ENCODE measurements at places on chromosomes 2 and 18.

GRCh38 chr2:32358111-32358482, 1.3 kb downstream of the BIRC6 start:
- no peak for DNase-seq

- no peak for DNase-seq
Measured at GRCh38 chr2:131400849-131401248, 36.9 kb upstream of the RAB6D start.

DNA sequence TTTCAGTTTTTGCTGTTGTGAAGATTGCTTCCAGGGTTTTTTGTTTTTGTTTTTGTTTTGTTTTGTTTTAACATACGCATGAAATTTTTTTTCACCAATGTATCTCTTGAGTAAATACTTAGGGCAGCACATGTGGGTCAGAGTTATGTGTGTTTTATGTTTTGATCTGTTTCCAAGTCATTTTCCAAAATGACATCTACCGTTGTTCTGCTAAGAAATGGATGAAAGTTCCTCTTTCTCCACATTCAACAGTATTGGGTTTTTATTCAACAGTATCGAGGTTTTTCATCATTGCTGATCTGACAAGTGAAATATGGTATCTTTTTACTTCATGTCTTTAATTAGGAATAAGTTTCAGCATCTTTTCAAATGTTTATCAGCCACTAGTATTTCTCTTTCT, 16.7 kb downstream of the RNF144A start:
- DNase-seq, result no peak

- no peak for DNase-seq
Measured at GRCh38 chr2:17309741-17310339, 208.4 kb downstream of the RAD51AP2 start.

DNA sequence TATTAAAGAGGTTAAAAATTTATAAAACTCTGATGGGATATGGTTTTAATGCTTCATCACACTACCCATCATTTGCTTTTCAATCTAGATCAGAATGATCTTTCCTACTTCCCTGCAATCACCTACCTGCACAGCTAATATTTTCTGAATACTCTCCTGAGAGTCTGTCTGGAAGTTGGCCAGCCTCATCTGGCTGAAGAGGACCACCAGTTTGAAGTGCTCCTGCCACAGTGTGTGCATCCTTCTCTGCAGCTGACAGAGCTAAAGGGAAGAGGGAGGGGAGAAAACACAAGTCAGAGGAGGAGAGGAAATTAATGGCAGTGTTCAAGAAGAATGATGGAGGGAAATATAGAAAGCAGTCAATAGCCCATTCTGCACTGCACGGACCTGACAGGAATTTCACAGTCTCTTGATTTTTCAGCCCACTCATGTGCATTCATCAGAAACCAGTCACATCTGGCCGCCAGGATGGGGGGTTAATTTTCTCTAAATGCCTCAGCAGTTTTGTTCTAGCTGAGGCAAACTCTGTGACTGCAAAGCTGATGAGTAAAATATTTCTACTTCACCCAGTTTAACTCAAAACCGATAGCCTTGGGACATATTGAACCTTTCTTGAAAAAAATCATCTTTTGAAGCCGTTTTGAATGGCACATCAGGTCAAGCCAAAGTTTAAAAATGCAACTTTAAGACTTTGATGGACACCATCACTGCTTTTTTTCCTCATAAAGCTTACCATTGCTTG, 201.8 kb upstream of the KLHL14 start:
- DNase-seq, result no peak

DNA sequence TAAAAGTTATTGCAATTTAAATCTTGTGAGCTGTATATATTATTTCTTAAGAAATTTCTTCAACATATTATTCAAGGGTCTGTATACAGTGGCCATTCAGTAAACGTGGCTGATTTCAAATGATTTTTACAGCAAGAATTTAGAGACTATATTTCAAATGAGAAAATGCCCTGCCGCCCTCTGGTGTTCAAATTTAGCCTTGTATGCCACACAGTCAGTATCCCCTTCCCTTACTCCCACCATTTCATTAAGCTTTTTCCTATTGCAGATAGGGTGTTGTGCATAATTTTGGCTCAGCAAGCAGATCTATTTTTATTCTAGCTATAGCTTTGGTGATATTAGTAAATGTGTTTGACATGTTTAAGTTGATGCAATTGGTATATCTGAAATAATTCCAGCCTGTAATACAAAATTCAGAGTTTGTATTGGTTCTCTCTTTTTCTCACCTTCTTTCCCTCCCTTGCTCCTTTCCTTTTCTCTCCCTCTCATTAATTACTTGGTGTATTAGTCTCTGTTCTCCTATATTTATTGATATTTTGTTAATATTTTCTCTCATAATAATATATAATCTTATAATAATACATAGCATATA, 22.8 kb upstream of the SCN7A start:
- DNase-seq, result no peak

GRCh38 chr2:221629468-221629867, 57.4 kb upstream of the EPHA4 start:
- no peak for DNase-seq

DNA sequence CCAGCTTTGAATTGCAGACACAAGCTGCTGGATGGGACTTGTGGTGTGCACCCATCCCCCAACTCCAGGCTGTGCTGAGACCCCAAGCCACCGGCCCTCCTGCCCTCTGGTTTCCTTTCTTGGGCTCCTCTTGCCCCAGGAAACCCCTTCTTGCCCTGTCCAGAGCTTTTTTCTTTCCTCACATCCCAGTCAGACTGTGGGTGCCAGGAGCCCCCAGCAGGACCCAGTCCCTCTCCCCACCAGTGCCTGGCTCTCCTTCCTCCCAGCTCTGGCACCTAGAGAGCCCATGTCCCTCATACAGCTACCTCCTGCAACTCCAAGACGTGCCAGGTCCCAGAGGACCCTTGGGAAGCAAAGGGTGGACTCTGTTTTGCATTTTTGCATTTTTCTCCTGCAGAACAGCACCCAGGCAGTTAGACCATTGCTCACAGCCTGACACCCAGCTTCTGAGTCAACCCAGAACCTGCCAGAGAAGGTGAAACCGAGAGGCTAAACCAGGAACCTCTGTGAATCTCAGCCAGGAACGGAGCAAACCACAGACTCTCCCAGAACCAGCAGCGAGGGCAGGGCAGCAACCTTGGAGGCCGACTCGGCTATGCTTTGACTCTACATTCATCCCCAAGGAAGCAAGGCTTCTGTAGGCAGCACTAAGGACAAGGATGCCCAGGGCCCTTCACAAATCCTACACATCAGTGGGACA, 221.1 kb downstream of the ANAPC1 start:
- no peak for DNase-seq

DNA sequence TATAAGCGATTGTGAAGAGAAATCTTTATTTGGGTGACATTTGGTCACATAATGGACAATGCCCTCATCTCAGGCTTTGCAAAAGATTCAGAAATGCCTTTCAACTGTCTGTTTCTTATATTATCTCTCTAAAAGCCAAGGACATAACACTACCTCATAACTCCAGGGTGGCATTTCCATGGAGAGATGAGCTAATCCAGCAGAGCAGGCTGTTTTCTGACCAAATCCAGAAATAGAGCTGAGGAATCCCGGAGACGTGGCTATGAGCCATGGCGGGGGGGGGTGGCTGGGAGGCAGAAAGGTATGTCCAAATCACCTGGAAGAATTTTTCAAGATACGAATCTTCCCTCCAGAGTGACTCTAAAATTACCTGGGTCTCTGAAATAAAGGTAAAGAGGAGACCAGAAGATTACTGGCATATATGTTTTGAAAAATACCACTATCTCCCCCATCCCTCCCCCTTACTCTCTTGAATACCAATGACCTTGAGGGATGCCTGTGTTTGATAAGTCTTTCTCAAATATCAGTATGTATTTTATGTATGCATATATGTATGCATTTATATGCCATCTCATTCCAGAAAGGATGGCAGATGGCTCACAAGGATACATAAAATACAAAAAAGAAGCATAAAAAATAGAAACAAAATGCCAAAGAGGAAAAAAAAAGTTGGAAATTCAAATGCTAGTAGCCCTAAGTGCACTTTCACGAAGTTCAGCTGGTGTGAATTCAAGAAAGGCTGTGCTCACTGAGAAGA, 296.0 kb upstream of the MGAT5 start:
- no peak for DNase-seq

DNA sequence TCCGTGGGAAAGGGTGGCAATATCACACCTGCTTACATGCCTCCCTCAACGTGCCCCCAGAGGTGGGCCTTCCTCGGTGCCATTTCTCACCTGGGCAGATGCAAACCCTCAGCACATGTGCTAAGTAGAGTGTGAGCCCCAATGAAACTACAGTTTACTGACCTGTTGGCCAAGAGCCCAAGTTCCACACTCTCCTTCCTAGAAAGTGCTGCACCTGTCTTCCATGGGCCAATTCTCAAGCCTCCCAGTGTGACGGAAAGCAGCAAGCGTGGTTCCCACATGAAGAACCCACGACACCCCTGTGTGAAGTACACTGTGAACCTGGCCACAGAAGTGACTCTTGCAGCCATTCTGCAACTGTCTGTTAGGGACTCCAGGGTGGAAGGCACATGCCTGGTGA, 73.7 kb downstream of the UXS1 start:
- DNase-seq, result no peak

GRCh38 chr2:171389325-171389724, 44.5 kb downstream of the METTL8 start:
- DNase-seq, result no peak

DNA sequence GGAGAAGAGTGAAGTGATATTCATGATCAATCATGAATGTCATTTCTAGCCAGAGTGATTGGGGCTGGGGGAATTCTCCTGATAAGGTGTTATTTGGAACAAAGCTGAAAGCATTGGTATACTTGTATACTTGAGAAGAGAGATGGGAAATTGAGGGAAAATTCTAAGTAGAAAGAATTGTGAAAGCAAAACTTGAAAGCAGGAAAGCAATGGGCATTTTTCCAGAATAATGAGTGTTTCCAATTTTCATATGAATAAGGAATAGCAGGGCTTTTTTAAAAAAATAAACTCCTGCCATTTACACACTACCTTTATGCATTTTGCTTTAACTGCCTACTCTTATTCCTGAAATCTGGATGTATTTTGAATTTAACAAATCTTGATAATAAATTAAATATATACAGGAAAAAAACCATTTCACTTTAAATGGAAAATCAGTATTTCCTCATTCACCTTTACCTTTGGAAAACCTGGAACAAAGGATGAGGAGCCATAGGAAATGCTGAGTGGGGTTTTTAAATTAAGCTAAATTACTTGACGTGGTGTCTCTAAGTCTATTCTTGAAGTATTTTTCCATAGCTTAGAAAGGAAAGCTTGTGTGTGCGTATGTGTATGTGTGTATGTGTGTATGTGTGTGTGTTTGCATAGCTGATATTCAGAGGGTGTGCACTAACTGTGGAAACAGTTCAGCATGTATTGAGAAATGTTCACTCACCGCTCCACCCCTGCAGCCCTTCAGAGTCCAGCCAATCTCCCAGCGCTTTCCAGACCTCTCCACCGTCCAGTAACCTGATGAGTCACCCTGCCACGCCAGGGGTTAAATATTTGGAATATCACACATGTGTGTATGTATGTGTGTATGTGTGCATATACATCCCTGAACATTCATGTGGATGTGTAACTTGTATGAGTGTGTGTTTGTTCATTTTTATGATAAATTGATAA, 427.3 kb downstream of the THSD7B start:
- no peak for DNase-seq

DNA sequence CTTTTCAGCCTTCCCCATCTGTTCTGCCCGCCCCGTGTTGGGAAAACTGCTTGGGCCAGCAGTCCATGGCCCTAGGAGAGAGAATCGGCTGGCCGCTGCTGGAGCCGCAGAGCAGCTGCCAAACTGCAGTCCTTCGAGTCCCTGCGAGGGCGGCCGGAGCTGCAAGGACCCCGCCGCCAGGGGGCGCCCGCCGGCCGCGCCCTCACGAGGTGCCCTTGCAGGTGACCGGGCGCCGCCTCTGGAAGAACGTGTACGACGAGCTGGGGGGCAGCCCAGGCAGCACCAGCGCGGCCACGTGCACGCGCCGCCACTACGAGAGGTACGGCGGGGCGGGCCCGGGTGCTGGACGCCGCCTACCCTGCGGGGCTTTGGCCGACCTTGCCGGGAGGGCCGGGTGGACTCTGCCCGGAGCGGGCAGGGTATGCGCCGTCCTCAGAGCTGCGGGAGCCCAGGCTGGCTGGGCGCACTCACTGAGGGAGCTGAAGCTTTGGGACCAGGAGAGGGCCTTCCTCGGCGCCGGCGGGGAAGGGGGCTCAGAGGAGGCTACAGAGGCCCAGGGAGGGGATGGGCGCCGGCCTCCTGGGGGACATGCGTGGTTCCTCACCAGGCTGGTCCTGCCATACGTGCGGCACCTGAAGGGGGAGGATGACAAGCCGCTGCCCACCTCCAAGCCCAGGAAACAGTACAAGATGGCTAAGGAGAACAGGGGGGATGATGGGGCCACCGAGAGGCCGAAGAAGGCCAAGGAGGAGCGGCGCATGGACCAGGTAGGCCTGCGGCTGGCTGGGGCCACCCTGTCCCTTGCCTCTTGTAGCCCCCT, 13.6 kb downstream of the ARID5A start:
- DNase-seq, result no peak

DNA sequence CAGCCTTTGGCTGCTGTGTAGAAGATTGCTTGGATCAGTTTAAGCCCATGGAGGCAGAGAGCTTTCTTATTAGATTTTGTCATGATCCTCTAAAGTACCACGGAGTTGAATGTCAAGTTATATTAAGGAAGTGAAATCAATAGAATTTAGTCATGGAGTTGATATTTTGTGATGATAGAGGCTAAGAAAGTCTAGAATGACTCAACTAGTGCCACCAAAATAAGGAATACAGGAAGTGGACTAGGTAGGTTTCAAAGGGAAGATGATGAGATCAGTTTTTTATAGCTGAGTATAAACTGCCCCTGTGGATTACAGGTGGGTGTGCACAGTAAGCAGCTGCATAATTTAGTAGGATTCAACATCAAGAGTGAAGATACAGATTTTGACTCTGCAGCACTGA, 25.2 kb downstream of the FBXO36 start:
- no peak for DNase-seq

- no peak for DNase-seq
Measured at GRCh38 chr2:69080071-69080470, 67.1 kb downstream of the ANTXR1 start.

GRCh38 chr18:33750366-33750765, 172.3 kb downstream of the ASXL3 start:
- no peak for DNase-seq

DNA sequence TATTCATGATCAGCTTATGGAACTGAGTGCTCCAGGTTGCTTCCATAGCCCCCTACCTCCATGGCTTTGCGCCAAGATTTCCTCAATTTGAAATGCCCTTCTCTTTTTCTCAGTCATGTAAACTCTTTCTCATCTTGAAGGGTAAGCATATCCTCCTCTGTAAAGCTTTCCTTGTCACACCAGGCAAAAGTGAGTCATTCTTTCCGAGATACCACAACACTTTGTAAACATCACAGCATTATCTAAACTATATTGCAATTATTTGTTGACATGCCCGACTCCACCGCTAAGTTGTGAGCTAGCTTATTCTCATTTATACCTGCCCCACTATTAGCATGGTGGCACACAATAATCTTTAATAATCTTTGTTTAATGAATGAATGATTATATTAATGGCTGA, 419.5 kb upstream of the CHST9 start:
- no peak for DNase-seq

GRCh38 chr2:218095853-218096252, 26.8 kb downstream of the RUFY4 start:
- no peak for DNase-seq
